Calu3 (cell line): ENCODE measurements at places on chromosomes 3 and 15. TPM values are rescaled to one million over a fixed set of nuclear protein-coding genes. Genes with fewer than 3 reads are reported as not detected.

VIPR1 gene
- total RNA-seq = 16.6 and 19.2 TPM in 2 replicates

SEMA3F gene
- total RNA-seq = 1.6 and 1.7 TPM in 2 replicates

P3H2 gene
- 5.9 and 7.1 TPM in 2 replicates for total RNA-seq

ETV5 gene
- total RNA-seq = 95.9 and 108 TPM in 2 replicates

SEMA3G gene
- total RNA-seq = 0.12 and 0.33 TPM in 2 replicates

DNA sequence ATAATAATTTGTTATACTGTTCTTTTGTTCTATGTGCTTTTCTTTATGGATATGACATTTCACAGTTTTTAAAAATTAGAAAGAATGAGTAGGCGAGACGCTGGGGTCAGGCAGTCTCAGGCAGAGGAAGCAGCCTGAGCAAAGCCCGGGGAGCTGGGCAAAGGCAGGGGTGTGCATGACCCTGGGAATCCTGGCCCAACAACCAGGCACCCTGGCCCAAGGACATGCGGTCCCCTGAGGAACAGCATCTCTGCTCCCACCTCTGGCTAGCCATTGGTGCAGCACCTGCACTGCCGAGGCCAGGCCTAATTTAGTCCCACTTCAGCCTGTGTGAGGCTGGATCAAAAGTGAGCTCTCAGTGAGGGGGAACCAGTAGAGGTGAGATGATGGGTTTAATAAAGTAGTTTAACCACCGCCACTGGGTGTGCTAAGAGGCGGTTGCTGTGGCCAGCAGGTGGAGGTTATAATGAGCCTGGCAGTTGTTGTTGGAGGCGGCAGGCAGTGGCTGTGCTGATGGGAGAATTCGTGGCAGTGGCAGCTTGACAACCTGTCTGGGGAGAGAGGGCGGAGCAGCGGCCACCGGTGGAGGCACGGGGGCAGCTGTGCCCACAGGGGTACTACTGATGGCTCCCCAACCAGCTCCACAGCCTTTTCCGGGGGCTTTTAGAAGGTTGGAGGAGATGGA lies 41.5 kb downstream of the PRKCD start:
- H3K27ac ChIP-seq = no peak overlapping the region
- H3K4me1 ChIP-seq = no peaks in the 10 kb centered on the region
- H3K36me3 ChIP-seq = peaks cover 6% of the 10 kb centered on the region
- no peaks in the 10 kb centered on the region for H3K27me3 ChIP-seq

DNA sequence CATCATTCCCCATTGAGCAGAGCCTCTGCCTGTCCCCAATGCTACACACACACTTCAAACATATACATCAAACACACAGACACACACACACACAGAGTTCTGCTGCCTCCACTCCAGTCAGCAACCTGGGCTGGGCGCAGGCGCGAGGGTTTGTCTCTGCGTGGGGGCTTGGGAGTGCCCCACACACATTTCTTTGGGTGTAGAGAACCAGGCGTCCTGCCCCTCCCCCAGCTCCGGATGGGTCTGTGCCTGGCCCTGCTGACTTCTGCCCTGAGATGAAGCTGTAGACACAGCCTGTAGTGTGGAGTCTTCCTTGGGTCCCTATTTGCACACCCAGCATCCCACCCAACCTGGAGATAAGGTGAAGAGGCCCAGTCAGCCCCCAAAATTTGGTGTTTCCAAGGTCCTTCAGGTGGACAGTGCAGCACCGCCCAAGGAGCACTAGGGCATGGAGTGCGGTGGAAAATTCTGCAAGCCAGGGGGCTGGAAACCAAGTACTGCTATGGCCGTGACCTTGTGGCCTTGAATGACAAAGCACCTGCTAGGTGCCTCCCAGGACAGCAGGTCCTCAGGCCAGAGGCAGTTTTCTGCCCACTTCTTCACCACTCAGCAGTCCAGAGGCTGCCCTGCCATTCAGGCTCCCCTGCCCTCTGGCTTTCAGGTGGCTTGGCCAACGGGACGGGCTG lies 26.8 kb downstream of the FBXW12 start:
- no peak overlapping the region for H3K4me3 ChIP-seq
- H3K36me3 ChIP-seq = peaks cover 49% of the 10 kb centered on the region
- peaks cover 23% of the 10 kb centered on the region for H3K27me3 ChIP-seq
- DNase-seq = no peak
- H3K27ac ChIP-seq = peak overlapping the region; percentile 60
- H3K4me1 ChIP-seq = peaks cover 13% of the 10 kb centered on the region

GRCh38 chr3:189551007-189551406 lies 80.2 kb upstream of the TP63 start:
- no peak for DNase-seq
- H3K36me3 ChIP-seq = no peaks in the 10 kb centered on the region
- no peak overlapping the region for H3K27ac ChIP-seq
- no peaks in the 10 kb centered on the region for H3K4me1 ChIP-seq

- H3K27me3 ChIP-seq = peaks cover 70% of the 10 kb centered on the region
- no peak overlapping the region for H3K4me3 ChIP-seq
- DNase-seq = no peak
- no peak overlapping the region for H3K27ac ChIP-seq
Observed at GRCh38 chr3:143288944-143289343, 169.4 kb downstream of the CHST2 start.

DNA sequence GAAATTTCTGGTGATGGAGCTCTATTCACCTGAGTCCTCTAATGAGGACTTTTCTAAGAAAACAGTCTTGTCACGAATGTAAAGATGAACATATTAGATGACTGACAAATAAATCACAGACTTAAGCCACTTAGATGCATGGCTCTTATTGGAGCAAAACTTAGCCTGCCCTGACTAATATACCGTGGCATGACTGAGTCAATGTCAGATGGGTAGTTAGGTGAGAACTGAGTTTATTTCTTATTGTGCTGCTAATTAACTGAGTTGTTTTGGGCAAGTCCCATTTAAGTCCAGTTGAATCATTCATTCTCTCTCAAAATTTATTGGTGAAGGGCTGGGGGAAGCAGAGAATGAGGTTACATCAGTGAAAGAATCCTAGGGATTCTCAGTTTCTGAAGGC lies 459.8 kb downstream of the MCTP2 start:
- H3K4me3 ChIP-seq = no peak overlapping the region
- no peak overlapping the region for H3K27ac ChIP-seq
- no peaks in the 10 kb centered on the region for H3K36me3 ChIP-seq
- H3K4me1 ChIP-seq = no peaks in the 10 kb centered on the region

- H3K36me3 ChIP-seq = peaks cover 42% of the 10 kb centered on the region
- H3K27me3 ChIP-seq = no peaks in the 10 kb centered on the region
- peak overlapping the region; percentile 88 for H3K4me3 ChIP-seq
- no peak for DNase-seq
Observed at GRCh38 chr3:63910891-63911290, 1.3 kb downstream of the SCAANT1 start.

DNA sequence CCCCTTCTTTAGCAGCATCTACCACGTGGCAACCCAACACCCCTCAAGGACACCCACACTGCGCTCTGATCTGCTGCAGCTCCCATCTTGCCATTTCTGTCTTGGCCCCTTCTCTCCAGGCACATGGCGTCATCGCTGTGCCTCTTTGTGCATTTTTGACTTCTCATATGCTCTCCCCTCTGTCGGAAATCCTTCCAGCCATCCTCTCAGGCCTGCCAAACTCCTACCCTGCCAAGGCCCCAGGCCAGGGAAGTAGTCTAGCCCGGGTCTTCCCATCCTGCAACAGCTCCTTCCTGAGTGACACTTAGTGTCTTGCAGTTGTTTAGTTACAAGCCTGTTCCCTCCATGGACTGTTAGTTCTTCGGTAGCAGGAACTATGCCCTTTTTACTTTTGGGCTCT lies 34.0 kb upstream of the CTXND1 start:
- H3K27ac ChIP-seq = no peak overlapping the region
- H3K36me3 ChIP-seq = no peaks in the 10 kb centered on the region
- peaks cover 71% of the 10 kb centered on the region for H3K27me3 ChIP-seq
- H3K4me3 ChIP-seq = no peak overlapping the region
- peaks cover 8% of the 10 kb centered on the region for H3K4me1 ChIP-seq
- no peak for DNase-seq

GRCh38 chr3:133505813-133506212 lies 67.7 kb upstream of the CDV3 start:
- no peak for DNase-seq
- H3K27me3 ChIP-seq = peaks cover 11% of the 10 kb centered on the region
- H3K36me3 ChIP-seq = no peaks in the 10 kb centered on the region
- peaks cover 13% of the 10 kb centered on the region for H3K4me1 ChIP-seq
- H3K27ac ChIP-seq = peak overlapping the region; percentile 50
- H3K4me3 ChIP-seq = peak overlapping the region; percentile 2

GRCh38 chr3:106582151-106582550 lies 713.3 kb upstream of the CBLB start:
- no peak overlapping the region for H3K4me3 ChIP-seq
- H3K36me3 ChIP-seq = no peaks in the 10 kb centered on the region
- no peaks in the 10 kb centered on the region for H3K27me3 ChIP-seq
- H3K4me1 ChIP-seq = peaks cover 7% of the 10 kb centered on the region
- no peak overlapping the region for H3K27ac ChIP-seq

- no peaks in the 10 kb centered on the region for H3K36me3 ChIP-seq
- no peaks in the 10 kb centered on the region for H3K4me1 ChIP-seq
- H3K27me3 ChIP-seq = peaks cover 14% of the 10 kb centered on the region
- H3K27ac ChIP-seq = no peak overlapping the region
Observed at GRCh38 chr15:49675041-49675440, 54.2 kb downstream of the DTWD1 start.

DNA sequence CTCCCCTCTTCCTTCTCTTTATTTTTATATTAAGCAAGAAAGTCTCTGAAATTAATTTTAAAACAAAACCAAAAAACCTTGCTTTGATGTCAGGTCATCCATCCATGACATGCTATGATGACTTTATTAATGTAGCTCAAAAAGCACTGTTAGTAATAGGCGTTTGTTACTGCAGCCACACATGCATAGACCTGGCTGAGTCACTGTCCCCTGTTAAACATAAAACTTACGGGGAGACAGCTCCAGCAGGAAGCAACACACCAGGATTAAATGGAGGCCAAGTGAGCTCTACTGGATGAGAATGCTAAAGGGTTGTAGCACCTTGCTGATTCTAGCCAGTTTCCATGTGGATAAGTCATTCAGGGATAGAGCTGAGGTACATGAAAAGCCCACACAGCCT lies 661.1 kb downstream of the MAGI1 start:
- no peak overlapping the region for H3K27ac ChIP-seq
- H3K4me1 ChIP-seq = no peaks in the 10 kb centered on the region
- H3K4me3 ChIP-seq = no peak overlapping the region
- peaks cover 8% of the 10 kb centered on the region for H3K36me3 ChIP-seq
- no peak for DNase-seq

DNA sequence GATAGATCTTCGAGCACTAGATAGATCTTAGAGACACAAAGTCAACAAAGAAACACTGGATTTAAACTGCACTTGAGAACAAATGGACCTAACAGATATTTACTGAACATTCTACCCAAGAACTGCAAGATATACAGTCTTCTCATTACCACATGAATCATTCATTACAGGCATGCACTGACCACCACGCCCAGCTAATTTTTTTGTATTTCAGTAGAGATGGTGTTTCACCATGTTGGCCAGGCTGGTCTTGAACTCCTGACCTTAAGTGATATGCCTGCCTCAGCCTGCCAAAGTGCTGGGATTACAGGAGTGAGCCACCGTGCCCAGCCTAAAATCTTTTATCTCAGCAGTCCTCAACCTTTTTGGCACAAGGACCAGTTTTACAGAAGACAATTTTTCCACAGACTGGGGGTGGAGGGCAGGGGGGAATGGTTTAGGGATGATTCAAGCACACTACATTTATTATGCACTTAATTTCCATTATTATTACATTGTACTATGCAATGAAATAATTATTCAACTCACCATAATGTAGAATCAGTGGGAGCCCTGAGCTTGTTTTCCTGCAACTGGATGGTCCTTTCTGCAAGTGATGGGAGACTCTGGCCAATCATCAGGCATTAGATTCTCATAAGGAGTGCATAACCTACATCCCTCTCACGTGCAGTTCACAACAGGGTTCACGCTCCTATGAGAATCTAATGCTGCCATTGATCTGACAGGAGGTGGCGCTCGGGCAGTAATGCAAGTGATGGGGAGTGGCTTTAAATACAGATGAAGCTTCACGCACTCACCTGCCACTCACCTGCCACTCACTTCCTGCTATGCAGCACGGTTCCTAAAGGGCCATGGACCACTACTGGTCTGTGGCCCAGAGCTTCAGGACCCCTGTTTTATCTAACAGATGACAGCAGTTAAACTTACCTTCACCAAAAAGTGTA lies 21.7 kb downstream of the CSNK1G1 start:
- no peaks in the 10 kb centered on the region for H3K27me3 ChIP-seq
- no peak overlapping the region for H3K4me3 ChIP-seq
- no peak overlapping the region for H3K27ac ChIP-seq
- DNase-seq = no peak
- H3K4me1 ChIP-seq = peaks cover 7% of the 10 kb centered on the region

DNA sequence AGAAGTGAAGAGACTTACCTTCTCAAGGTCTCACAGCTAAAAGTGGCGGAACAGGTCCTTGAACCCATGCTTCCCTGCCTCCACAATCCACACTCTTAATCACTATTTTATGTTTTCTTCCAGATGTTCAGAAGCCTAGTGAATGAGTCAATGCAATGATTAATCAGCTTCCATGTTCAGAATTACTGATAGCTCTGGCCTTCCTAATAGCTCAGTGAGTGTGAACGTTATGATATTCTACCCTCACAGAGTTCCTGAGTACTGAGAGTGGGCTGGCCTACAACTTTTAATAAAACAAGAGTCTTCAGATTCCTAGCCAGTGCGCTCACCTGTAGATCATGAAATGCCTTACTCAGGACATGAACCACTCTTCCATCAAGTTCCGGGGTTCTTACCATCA lies 443.0 kb upstream of the ADAMTS9 start:
- H3K27ac ChIP-seq = no peak overlapping the region
- peaks cover 12% of the 10 kb centered on the region for H3K27me3 ChIP-seq
- peaks cover 8% of the 10 kb centered on the region for H3K4me1 ChIP-seq
- DNase-seq = no peak
- no peak overlapping the region for H3K4me3 ChIP-seq
- H3K36me3 ChIP-seq = no peaks in the 10 kb centered on the region

- H3K27ac ChIP-seq = no peak overlapping the region
- no peaks in the 10 kb centered on the region for H3K27me3 ChIP-seq
- no peaks in the 10 kb centered on the region for H3K4me1 ChIP-seq
- DNase-seq = no peak
Observed at GRCh38 chr15:60563066-60563465, 84.1 kb upstream of the ICE2 start.

DNA sequence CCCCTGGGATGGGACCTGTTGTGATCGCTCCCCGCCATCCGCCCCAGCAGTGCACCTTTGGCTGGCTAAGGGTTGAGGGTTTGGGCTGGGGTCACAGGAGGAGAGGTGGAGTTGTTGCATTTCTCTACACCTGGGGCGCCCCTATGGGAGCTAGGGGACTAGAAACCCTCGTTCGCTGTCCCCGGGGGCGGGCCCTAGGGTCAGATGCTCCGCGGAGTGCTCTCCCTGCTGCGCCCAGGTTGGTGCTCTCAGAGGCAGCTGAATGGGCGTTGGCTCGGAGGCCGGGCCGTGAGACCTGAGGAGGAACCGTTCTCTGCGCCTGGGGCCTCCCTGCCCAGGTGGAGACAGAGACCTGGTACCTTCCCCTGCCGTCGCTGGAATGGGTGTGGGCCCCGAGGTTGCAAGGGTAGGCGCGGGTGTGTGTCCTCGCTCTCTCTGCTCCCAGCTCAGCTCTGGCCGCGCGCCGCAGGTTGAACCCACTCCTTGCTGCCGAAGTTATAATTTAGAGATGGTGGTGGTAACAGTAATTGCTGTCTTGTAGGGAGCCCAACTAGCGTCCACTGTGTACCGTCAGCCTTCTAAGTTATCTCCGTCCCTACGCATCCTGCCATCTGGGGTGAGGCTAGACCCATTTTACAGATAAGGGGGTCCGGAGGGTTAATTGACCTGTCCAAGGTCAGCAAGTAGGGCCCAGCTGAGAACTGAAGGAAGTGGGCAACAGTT lies 965 bp downstream of the FLNB start:
- peaks cover 44% of the 10 kb centered on the region for H3K4me1 ChIP-seq
- peaks cover 54% of the 10 kb centered on the region for H3K36me3 ChIP-seq
- H3K27me3 ChIP-seq = no peaks in the 10 kb centered on the region
- DNase-seq = no peak
